ENCODE measurements at places on chromosomes 12 and 14. TPM values are rescaled to one million over a fixed set of nuclear protein-coding genes. Genes with fewer than 3 reads are reported as not detected.

- no peak for DNase-seq
These were observed 43.3 kb upstream of the RASSF3 start for GRCh38 chr12:64566831-64567517.

RPL10L gene
- not detected for total RNA-seq

- peak; percentile 50 for DNase-seq
These were observed 226.7 kb downstream of the GXYLT1 start for GRCh38 chr12:41917938-41918341.

MYH7 gene
- not detected for total RNA-seq

GRCh38 chr14:102180248-102180998 is 40.7 kb downstream of the WDR20 start:
- no peak for DNase-seq

GRCh38 chr14:92199763-92200162 is 78.0 kb downstream of the CPSF2 start:
- no peak for DNase-seq
